ENCODE measurements at places on chromosomes 12 and 14.

DNA sequence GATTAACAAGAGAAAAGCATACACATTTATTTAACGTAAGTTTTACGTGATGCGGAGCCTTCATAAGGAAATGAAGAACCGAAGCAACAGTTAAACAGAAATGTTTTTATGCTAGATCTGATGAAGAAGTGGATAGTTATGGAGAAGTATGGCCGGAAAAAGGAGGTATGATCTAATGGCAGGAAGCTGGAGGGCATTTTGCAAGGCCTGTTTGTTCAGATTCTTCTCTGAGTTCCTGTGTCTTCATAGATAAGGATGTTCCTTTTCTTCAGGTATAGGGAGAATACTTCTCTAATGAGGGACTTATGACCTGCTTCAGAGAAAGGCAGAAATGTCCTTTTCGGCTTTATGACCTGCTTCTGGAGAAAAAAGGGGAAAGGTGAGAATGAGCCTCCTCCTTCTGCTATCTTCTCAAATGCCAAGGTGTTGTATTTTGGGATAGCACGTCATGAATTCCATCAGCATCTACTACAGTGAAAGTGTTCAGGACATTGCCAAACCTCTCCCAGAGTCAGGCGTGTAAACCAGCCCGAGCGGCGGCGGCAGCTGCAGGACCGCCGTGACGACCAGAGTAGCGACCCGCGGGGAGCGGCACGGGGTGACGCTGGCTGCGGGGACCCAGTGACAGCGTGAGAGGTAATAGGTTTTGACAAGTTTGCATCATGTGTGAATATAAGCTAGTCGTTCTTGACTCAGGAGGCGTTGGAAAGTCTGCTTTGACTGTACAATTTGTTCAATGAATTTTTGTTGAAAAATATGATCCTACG is 33.7 kb upstream of the SGPP1 start:
- DNase-seq, result no peak

GRCh38 chr14:88243946-88244345 is 79.1 kb downstream of the KCNK10 start:
- no peak for DNase-seq

- DNase-seq, result peak; percentile 9
These were observed 12.9 kb upstream of the CALM1 start for GRCh38 chr14:90383731-90384542.

GRCh38 chr12:86838711-86839110 is 582.5 kb upstream of the MGAT4C start:
- DNase-seq, result no peak

DNA sequence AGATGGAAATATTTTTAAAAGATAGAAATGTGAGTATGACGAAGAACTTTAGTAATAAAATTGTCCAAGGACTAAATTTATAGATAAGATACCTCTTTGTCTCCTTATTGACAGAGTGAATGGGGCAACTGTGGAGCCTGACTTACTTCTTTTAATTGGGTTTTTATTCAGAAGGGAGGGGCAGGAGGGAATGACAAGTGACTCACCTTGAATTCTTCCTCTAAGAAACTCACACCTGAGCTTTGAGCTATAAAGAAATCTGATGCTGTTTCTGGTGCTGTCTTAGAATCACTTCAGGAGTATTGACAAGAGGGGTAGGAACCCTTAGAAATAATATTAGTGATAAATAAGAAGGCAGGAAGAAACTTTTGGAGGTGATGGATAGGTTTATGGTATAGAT is 951 bp downstream of the NR1H4 start:
- DNase-seq, result no peak

- DNase-seq, result no peak
These were observed 1.2 kb upstream of the LAG3 start for GRCh38 chr12:6771091-6771495.

- no peak for DNase-seq
These were observed 130.5 kb downstream of the ACSS3 start for GRCh38 chr12:81208187-81208911.

GRCh38 chr14:105419195-105420091 is at the start of gene MTA1:
TSS of gene MTA1 (plus strand) at chr14:105419827. CDS start at chr14:105420036, 209 bp downstream.
- DNase-seq, result no peak

- no peak for DNase-seq
These were observed 111.7 kb downstream of the TSHR start for GRCh38 chr14:81067156-81067555.

DNA sequence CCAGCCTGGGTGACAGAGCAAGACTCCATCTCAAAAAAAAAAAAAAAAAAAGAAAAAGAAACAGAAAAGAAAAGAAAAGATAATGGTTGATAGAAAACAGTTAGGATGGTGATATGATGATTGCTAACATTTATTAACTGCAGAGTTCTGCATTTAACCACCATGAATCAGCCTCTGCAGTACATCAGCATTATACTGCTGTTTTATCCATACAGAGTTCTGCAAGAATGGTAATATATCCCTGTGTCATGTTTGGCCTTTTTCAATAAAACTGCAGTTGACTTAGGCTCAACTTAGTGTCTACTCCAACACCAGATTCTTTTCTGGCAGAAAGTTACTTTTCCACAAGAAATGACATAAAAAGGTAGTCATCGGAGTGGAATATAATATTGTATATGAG is 62.6 kb downstream of the DUSP6 start:
- DNase-seq, result no peak

DNA sequence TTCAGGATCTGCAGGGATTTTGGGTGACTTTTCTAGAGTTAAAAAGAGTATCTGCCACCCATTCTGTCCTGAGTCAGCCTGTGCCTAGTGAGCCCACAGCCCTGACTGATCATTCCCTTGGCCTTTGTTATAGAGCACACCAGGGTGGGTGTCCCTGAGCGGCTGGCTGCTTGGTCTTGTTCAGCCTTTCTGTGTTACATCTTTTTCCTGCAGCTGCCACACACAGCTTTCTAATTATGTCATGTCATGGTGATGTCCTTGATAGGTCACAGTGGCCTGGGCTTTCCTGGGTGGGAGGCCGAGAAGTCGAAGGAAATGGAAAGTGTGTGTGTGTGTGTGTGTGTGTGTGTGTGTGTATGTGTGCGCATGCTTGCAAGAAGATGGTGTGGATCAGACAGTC is 293.2 kb upstream of the CRY1 start:
- DNase-seq, result no peak

DNA sequence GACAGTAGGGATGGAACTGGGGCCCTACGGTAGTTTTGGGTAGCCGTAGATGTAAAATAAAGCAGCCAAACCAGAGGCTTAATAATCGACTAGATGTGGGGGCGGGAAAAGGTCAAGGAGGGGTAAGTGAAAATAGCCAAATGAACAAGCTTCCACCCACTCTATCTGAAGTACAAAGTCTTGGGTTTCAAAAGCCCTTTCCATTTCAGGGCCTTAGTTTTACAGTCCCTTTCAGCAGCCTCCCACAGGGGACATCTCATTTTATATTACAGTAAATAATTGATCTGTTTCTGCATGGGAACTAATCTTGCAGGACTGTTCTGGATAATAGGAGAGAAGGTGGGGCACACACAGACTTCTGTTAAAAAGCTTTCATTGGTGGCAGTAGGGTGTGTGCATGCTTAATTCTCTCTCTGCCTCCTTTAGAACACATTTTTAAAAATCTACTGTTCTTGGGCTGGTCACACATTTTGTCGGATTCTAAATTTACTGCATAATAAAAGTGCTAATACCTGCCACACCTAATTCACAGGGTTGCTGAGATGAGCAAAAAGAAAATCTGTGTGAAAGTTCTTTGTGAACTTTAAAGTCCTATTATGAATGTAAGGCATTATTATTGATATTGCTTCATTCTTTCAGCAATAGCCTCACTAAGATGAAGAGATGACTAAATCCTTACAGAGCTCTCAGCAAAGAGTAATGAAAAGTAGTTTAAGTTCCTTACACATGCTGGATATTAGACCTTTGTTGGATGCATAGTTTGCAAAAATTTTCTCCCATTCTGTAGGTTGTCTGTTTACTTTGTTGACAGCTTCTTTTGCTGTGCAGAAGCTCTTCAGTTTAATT is 104.6 kb downstream of the ITPR2 start:
- no peak for DNase-seq

DNA sequence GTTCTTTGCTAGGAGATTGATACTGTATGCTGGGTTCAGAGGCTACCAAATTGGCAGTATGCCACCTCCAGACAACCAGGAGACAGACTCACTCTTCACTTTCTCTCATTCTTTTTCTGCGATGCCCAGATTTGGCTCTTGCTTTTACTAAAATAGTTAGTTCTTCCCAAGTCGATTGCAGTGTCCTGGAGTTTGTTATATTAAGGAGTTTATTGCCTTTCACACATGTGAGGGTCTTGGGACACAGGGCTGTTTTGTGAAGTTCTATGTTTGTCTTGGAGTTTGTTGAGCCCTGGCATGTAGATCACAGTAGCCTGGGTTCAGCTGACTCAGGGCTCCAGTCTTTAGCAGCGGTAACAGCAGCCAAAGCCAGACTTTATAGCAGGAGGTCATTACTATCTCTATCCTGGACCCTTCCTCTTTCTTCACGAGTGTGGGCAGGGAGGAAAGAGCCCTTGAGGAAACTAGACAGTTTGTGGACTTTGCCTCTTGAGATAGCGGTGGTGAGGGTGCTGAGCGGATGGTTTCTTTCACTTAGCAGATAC is 1.6 kb downstream of the MLEC start:
- no peak for DNase-seq

GRCh38 chr14:89575386-89576061 is 158.5 kb upstream of the FOXN3 start:
- DNase-seq, result no peak

All from HFFc6 (cell line).